ENCODE measurements at places on chromosomes 16 and 17.

DNA sequence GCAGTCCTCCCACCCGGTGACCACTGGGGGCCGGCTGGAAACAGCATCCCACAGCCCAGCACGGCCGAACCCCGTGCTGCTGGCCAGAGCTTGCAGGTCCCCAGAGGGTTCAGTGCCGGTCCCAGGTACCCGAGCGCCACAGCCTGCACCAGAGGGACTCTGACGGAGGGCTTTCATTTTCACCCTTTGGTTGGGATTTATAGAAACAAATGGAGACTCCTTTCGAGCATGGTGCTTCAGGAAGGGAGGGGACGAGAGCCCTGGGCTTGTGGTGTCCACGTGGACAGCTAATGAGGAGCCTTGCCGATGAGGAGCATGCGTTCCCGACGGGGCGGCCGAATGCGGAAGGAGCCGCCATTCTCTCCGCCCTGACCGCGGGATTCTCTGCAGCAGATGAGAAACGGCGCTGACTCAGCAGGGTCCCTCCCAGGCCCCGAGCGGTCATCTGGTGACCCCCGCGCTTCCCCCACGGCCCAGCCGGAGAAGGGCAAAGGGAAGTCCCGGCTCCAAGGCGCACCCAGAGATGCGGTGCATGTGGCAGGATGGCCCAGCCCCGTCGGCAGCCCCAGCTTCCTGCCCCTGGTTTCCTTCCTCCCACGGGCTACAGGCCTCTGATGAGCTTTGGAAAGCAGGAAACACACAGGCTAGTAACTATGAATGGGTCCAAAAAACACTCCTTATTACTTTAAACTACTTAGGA lies 9.8 kb downstream of the SLC38A10 start:
- DNase-seq: peak; percentile 65

DNA sequence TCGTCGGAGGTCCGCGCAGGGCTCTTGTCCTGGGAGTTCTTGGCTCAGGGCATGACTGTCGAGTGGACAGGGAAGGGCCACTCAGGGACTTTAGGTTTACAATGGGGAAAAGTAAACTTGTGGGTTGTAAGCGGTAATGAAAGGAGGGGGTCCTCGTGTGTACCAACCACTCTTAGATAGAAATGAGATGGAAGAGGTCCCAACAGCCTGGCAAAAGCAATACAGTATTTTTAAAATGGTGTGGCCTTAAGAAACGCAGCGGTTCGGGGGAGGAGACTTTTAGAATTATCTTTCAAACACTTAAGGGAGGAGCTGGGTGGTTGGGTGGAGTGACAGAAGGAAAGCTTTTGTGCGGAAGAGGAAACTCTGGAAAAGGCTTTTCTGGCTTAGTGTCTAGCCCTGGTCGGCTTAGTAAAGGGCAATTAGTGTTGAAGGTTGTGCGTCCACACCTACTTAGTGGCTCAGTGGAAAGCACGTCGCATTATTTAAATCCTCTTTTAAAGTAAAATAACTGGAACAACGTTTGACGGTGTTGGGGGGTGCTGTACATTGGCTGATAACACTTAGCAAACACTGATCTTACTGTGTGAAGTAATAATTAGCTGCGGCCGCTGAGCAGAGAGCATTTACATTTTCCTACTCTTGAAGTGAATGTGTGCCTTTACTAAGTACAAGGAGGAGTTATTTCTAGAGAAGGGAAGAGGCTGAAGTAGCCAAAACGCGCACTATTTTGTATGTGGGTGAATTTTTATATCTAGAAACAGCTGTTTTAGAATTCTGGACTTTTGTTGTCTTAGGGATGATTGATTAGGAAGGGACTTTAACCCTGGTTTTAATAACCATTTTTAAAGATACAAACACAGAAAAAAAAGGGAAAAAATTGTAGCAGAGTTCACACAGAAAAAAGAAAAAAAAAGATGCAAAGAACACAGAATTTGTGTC lies 1.0 kb downstream of the WSB1 start:
- DNase-seq: peak; percentile 77

DNA sequence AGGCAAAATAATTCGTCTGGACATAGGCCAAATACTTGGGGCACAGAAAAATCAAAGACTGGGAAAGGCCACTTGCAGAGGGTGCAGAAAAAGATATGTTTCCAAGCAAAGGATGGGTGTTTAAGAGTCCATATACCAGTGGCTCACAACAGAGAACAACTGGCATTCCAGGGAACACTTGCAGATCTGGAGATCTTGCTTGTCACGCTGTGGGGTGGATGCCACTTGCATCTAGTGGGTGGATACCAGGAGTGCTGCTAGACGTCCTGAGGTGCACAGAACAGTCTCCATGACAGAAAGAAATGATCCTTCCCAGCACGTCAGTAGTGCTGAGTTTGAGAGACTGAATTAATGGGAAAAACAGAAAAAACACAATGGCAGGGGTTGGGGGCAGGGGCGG lies 8.4 kb downstream of the CBX8 start:
- DNase-seq: no peak

DNA sequence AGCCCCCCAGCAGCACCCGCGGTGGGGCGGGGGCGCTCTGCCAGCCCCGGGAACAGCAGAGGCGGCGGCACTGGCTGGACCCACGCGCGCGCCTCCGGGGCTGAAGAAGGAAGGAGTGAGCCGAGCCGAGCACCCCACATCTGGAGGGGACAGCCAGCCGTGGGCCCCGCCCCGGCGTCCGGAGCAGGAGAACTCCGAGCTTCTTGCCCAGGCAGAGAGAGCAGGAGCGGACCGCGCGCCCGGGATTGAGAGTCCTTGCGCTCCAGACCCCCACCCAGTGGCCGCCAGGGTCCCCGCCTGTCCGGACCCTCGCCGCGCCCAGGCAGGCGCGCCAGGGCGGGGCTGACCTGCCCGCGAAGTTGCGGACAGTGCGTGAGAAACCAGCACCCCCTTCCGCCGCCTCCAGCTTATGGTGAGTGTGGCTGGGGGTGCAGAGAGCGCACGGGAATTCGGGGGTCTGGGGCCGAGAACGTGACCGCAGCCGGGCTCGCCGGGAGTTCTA lies 921.9 kb upstream of the EEF2KMT start:
- no peak for DNase-seq

DNA sequence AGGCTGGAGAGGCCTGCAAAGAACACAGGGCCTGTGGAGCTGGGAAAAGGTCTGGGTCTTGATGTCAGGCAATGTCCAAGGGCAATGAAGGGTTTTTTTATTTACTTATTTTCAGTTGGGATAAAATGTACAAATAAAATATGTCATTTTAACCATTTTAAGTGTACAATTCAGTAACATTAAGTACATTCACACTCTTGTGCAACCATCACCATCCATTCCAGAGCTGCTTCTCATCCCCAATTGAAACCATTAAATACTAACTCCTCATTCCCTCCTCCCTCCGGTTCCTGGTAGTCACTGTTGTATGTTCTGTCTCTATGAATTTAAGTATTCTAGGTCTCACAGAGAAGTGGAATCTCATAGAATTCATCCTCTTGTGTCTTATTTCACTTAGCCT lies 444.7 kb downstream of the HS3ST3B1 start:
- DNase-seq: no peak

DNA sequence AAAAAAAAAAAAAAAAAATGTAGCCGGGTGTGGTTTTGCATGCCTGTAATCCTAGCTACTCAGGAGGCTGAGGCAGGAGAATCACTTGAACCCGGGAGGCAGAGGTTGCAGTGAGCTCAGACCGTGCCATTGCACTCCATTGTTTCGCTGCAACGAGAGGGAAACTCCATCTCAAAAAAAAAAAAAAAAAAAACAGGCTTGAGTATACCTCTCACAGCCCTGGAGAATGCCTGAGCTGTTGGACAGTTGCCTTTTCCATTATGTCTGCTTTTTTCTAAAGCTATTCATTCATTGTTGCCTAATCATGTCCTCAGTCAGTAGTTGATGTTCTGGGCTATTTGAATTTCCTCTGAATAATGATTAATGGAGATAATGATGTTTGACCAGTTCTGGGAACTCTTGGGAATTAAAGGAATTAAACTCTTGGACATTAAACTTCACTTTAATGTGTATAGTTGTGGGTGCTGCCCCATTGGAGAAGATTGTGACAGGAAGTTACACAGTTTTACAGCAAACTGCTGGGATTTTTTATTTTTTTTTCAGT lies 11.8 kb downstream of the HMOX2 start:
- no peak for DNase-seq

- no peak for DNase-seq
Measured at GRCh38 chr17:21245639-21246084, 7.5 kb downstream of the NATD1 start.

DNA sequence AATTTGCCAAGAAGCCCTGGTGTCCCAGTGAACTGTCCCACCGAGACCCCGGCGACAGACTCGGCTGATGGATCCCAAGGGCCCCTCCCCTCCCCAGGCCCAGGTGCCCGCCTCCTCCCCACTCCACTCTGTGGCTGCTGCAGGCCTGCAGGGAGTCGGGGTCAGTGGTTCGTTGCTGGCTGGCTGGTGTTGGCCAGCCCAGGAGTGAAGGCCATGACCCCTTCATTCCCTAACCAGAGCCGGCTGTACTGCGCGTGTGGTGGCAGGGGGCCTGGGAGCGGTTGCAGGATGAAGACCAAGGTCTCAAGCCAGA lies 9.2 kb upstream of the TBX2 start:
- no peak for DNase-seq
